ENCODE measurements at places on chromosomes 2 and 18. TPM values are rescaled to one million over a fixed set of nuclear protein-coding genes. Genes with fewer than 3 reads are reported as not detected.

NTSR2 gene
- polyA plus RNA-seq: not detected

C2orf42 gene
- polyA plus RNA-seq: 16.7 TPM

C2orf74 gene
- 42.4 TPM for polyA plus RNA-seq

XDH gene
- polyA plus RNA-seq: 0.50 TPM

GKN1 gene
- not detected for polyA plus RNA-seq

All from left kidney (tissue), 8 donors.